Activated naive CD8-positive, alpha-beta T cell treated with anti-CD3 and anti-CD28 coated beads, Interleukin-2, amount 50 U/mL, for 24 hours (primary cell): ENCODE measurements at places on chromosomes 4 and X.

- DNase-seq, result peak; percentile 27
Observed at GRCh38 chr4:3291969-3292570, 751 bp upstream of the RGS12 start.

DNA sequence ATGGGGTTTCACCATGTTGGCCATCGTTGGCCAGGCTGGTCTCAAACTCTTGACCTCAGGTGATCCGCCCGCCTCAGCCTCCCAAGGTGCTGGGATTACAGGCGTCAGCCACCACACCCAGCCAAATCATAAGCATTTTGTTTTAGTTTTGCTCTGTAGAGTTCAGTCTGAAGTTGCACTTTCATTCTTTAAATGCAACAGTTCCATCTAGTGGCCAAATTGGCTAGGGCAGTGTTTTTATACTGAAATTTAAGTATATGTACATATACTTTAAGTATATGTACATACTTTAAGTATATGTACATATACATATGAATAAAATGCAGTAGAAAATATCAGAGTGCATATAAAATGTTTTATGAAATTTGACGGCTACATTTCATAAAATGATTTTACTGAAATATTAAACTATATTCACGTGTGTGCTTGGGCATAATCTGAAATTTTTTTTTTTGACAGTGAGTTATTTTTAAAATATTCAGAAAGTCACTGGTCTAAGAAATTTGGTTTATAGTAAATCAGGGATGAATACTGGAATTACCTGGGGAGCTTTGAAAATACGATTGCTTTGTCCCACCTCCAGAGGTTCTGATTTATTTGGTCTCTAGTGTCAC lies 145.5 kb downstream of the NWD2 start:
- DNase-seq, result peak; percentile 16

- DNase-seq, result no peak
Observed at GRCh38 chrX:13533726-13534125, 35.7 kb upstream of the EGFL6 start.

GRCh38 chr4:125016892-125017299 lies 297.9 kb upstream of the FAT4 start:
- no peak for DNase-seq

GRCh38 chr4:140579278-140579677 lies 10.5 kb upstream of the UCP1 start:
- DNase-seq, result no peak

DNA sequence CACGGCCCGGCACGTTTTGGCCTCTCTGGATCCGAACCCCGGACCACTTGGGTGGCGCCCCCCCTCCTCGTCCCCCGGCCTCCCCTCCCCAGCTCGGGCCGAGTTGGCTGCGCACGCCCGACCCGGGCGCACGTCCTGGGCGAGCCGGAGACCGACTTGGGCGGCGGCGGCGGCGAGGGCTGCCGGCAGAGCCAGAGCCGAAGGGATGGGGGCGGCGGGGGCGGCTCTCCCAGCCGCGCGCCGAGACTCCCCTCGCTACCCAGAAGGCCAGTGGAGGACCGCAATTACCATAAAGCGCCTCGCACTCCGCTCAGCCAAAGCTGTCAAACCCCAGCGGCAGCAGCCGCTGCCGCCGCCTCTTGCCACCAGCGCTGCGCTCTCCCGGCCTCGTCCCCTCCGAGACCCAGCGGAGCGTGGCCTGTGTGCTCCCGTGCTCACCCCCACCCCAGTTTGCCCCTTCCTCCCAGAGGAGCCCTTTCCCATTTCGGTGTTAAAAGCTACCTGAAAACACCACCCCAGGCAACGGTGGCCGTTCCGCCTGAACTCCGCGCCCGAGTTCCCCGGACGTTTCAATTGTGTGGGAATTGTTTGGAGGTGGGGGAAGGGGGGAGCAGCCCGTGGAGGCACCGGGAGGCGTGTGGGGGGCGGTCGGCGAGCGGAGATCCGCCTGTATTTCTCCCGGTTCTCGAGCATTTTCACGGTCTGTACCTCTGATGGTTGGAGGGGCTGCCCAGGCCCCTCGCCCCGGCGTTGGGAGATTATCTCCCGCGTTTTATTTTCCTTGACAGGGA lies 701 bp upstream of the BCOR start:
- peak; percentile 49 for DNase-seq

GRCh38 chr4:122900314-122900713 lies 22.1 kb downstream of the NUDT6 start:
- DNase-seq, result no peak

DNA sequence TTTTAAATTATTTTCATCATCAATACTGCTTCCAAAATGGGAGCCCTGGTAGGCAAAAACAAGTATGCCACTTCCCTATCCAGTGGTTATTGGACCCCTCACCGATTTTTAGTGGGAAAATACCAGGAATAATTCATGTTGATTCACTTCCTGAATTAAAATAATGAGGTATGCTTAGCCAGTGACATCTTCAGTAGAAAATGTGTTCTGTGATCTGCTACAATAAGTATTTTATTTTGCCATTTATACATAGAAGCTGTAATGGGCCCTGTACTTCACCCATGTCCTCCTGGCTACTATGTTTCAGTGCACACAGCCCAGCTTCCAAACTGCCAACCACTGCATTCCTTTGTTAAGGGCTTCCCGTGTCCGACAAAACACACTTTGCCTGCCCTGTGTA lies 41.0 kb upstream of the KLHL34 start:
- DNase-seq, result no peak

GRCh38 chr4:54505362-54505761 lies 152.4 kb upstream of the KIT start:
- DNase-seq, result no peak
